Activated CD4-positive, CD25-positive, alpha-beta regulatory T cell (primary cell): ENCODE measurements at places on chromosomes 1 and 21.

DNA sequence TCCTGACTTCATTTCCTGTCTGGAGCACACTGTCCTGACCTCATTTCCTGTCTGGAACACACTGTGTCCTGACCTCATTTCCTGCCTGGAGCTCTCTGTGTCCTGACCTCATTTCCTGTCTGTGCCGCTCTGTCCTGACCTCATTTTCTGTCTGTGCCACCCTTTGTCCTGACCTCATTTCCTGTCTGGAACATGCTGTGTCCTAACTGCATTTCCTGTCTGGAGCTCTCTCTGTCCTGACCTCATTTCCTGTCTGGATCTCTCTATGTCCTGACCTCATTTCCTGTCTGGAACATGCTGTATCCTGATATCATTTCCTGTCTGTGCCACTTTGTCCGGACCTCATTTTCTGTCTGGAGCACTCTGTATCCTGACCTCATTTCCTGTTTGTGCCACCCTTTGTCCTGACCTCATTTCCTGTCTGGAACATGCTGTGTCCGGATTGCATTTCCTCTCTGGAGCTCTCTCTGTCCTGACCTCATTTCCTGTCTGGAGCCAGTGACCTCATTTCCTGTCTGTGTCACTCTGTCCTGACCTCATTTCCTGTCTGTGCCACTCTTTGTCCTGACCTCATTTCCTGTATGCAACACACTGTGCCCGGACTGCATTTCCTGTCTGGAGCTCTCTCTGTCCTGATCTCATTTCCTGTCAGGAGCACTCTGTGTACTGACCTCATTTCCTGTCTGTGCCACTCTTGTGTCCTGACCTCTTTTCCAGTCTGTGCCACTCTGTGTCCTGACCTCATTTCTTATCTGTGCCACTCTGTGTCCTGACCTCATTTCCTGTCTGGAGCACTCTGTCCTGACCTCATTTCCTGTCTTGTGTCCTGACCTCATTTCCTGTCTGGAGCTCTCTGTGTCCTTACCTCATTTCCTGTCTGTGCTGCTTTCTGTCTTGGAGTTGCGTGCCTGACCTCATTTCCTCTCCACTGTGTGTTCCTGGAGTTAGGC is 27.6 kb downstream of the SKI start:
- no peak for DNase-seq

DNA sequence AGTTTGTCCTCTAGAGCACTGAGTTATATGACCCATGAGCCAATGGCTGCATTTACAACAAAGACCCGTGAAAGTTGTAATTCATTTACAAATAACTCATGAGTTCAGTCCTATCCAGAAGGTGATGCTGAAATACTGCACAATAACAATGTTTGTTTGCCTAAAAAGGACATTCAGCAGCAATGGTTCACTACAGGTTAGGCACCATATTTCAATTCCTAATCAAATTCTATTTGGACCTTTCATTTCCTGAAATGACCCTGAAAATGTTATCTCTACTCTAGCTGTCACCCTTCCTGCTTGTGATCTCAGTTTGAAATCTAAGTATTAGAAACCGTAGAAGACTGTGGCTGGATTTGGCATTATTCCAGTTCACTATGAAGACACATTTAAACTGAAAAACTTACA is 191.2 kb upstream of the SAMSN1 start:
- no peak for DNase-seq

DNA sequence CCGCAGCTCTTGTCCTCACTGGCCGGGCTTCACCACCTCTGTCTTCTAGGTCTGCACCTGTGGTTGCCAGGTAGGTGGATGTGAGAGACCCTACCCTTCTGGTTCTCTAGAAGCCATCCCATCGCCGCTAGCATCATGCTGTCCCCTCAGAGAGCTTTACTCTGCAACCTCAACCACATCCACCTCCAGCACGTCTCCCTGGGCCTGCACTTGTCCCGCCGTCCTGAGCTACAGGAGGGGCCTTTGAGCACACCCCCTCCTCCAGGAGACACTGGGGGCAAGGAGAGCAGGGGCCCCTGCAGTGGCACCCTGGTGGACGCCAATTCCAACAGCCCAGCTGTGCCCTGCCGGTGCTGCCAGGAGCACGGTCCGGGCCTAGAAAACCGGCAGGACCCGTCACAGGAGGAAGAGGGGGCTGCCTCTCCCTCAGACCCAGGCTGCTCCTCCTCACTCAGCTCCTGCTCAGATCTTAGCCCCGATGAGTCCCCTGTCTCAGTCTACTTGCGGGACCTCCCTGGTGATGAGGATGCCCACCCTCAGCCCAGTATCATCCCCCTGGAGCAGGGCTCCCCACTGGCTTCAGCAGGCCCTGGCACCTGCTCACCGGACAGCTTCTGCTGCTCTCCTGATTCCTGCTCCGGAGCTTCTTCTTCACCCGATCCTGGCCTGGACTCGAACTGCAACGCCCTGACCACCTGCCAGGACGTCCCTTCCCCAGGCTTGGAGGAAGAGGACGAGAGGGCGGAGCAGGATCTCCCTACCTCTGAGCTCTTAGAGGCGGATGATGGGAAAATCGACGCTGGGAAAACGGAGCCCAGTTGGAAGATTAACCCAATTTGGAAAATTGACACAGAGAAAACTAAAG is 1.2 kb downstream of the RUSC1 start:
- no peak for DNase-seq

DNA sequence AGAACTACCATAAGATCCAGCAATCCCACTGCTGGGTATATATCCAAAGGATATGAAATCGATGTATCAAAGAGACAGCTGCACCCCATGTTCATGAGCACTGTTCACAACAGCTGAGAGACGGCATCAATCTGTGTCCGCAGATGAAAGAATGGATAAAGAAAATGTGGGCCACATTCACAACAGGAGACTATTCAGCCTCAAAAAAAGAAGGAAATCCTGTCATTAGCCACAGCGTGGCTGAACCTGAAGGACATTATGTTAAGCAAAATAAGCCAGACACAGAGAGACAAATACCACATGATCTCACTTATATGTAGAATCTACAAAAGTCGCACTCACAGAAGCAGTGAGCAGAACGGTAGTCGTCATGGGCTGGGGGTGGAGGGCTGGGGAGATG is 99.2 kb upstream of the IFFO2 start:
- DNase-seq = no peak

DNA sequence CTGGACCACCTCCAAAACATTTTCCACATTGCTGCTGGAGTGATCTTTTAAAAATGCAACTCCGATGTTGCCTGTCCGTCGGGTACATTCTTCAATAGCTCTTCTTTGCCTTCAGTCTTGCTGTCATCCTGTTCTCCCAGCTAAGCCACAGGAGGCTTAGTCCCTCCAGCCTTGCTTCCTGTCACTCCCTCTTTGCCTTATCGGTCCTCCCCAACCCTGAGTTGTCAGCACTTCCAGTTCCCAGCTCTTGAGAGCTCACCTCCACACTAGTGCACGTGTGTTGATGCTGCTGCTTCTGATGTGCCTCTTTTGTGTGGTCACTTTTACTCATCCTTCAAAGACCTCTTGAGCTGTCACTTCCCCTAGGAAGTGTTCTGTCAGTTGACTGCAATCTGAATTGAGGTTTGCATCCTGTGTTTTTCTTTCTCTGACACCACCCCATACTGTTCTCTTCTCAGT is 15.3 kb downstream of the UCK2 start:
- DNase-seq = no peak

DNA sequence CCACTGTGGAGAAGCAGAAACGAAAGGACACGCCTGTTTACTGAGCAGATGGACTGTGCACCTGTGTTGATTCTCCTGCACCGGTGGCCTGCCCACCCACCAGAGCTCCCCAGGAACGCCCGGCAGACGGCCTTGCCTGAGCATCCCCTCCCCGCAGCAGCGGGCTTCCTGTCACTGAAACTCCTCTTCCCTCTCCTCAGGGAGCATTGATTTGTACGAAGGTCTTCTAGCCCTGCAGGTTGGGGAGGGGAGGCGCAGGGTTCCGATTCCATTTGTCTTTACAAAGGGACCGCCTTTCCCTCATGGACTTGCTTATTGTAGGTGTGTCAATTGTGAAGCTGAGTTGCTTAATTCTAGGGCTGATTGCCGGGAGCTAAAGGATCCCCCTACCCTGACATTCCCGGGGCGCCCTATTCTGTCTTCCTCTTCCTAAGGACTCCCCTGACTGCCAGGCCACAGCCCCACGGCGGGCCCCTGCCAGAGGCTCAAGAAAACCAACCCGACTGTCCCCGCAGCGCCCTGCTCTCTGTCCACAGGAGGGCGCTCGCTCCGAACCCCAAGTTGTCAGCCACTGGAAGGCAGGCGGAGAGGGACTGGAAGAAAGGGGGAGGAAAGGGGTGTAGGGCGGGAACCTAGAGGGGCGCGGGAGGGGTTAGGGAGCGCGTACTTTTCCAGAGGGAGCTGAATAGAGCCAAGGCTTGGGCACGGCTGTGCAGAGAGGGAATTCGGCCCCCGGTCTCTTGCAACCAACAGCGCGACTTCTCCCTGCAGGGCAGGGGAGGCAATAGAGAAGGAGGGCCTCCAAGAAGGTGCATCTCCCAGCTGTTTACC is 2.8 kb downstream of the S100A6 start:
- DNase-seq = peak; percentile 56

- DNase-seq = no peak
Observed at GRCh38 chr1:154095456-154096060, 59.3 kb downstream of the NUP210L start.

DNA sequence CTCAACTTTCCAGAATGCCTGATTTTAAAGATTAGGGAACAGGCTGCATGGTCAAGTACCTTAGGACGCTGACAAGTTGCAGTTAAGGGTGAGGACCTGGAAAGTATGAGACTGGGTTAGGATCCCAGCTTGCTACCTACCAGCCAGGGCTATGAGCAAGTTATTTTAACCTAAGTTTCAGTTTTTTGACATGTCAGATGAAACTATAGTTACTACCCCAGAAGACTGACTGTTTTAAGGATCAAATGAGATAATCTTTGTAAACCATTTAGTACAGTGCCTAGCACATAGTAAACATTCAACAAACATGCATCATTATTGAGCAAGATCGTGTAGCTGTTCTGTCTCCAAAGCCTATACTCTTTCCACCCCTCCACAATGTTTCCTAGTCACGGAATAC is 14.4 kb downstream of the THEMIS2 start:
- no peak for DNase-seq

DNA sequence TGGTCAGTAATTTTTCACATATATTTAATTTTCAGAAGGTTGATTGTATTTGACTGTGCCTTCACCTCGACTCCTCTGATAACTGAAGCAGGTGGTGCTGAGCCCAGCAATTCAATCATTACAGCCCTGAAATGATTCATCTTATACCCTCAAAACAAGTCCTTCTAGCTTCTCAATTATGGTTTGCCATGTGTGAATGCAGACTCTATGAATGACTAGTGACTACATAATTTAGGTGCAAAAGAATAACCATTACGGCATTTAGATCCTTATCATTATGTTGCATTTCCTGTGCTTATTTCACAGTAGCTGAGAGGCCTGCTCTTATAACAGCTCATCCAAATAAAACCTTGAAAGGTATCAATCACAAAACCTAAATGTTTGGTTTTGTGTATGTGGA is 54.0 kb upstream of the COL11A1 start:
- DNase-seq = no peak

- no peak for DNase-seq
Observed at GRCh38 chr1:179082999-179083335, 1.1 kb downstream of the TOR3A start.

- no peak for DNase-seq
Observed at GRCh38 chr1:93323185-93323820, 22.4 kb upstream of the DR1 start.

DNA sequence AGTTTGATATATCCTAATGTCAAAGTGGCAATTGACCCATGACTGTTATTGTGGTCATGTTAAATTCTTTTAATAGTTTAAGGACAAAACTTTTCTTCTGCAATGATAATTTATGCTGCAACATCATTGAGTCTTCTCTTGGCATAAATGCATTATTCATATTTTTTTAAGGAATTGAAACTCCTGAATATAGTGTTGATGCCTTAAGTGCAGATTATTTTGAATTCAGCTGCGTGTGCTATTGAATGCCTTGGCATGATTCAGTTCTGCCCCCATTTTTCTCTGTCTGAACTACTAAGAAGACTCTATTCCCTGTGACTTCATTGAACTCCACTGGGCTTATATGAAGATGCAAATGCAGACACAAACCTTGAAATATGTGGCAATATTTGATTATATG is 22.6 kb upstream of the NOS1AP start:
- DNase-seq = no peak

DNA sequence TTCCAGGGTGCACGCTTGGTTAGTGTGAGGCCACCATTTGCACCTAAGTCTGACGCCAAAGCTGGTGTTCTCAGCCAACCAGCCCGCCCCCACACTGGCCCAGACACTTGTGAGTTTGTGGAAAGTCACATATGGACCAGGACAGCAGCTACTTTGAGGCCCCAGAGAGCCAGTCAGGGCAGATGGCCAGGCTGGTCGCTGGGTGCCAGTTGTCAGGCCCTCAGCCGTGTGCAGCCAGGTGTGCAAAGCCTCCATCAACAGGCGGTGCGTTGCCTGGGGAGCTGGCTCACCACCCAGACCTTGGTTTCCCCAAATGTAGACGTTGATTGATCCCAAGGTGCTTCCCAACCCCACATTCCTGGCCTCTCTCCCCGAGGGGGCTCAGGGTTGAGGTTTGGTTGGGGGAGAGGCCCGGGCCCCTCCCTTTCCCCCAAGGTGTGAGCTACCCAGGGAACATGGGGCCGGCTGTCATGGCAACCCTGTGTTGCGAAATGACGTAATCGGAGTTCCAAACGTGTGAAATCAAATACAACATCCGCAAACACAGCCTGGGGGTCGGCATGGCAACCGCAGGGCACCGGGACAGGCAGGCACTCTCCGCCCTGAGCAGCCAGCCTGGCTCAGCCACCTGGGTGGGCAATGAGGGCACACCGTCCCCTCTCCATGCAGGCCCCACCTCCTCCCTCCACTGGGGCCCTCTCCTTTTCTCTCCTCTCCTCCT is 42.2 kb upstream of the WNT4 start:
- no peak for DNase-seq

DNA sequence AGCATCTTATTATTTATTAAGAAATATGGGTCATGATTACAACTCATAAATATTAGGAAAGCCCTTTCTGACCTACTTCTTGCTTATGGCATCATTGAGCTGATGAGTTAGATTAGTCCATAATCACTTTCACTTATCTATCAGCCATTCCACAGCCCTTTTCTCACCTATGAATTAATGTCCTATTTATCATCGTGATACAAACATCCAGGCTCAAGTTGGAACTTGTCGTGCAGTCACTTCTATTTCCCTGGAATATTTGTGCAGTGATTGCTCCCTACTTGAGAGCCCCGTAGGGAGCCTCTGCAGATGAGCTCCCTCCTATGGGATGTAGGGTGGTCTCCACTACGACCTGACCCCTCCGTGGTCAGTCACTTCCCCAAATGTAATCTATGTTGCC is 8.1 kb upstream of the F3 start:
- DNase-seq = no peak

- no peak for DNase-seq
Observed at GRCh38 chr1:54252371-54252936, 52.5 kb downstream of the MRPL37 start.
